ENCODE measurements at places on chromosomes 7 and 10.

GRCh38 chr7:47953822-47954221 lies 5.6 kb upstream of the PKD1L1 start:
- no peak for DNase-seq

DNA sequence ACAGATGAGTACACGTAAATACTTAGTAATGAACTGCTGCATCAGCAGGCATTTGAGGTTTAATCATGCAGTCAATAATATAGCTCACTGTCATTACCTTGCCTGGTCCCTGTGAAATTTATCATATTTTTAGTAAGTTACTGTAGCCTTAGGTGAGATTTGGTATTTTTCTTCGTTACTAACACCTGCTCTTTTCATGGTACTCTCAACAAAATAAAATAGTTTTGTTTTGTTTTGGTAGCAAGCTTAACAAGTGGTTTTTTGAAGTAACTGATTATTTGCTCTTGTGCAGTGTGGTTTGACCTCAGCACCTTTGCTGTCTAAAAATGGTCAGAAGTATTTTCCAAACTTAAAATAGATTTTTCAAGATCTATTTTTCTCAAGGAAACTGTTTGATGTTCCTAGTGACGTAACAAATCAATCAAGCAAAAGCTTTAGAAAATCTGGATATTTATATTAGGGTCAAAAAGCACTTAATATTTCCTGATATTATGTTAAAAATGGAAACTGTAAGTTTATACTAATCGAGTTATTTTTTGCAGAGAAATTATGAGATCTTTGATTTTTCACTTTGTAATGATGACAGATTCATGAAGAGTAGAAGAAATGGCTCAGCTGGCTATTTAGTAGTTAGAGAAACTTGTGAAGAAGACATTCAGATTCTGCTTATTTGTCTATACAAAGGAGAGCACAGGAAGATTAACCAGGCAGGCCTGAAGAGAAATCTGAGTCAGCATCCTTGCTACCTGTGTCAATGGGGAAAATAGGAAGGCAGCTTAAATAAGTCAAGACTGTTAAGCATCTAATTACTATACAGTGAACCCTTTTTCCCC lies 21.0 kb upstream of the RPA3 start:
- no peak for DNase-seq

DNA sequence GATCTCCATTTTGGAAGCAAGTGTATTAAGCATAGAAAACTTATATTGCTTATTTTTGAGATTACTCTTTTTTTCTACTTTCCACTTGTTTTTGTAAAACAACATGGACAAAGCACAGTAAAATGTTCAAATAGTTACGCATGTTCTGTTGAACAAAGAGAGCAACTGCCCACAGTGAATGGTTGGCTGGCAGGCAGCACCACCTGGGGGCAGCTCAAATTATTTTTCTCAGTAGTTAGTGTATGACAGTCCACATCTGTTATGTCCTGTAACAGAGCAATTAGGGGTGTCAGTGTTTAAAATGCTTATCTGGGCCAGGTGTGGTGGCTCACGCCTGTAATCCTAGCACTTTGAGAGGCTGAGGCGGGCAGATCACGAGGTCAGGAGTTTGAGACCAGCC lies 46.1 kb upstream of the CACUL1 start:
- DNase-seq, result no peak

GRCh38 chr10:48604991-48605508 lies at the start of gene ARHGAP22:
Gene ARHGAP22, minus strand, starts transcription at chr10:48605073. Its CDS starts 277 bp downstream, at chr10:48604796.
- peak; percentile 58 for DNase-seq

DNA sequence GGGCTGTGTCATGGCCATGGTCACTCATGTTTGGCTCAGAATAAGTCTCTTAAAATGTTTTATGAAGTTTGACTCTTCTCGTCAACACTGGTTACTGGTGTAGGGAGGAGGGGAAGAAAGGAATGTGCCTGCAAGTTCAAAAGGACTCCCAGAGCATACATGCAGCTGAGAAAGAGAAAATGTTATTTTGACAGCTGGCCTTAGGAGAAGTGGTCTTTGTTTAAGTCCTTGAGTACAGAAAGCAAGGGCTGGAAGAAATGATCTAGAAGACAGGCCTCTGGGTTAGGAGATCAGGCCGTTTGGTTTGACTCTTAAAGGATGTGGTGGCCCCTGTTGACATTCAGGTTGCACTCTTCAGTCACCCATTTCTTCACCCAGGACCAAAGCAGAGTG lies 245.5 kb downstream of the REEP3 start:
- no peak for DNase-seq

All from WTC11 (cell line).